ENCODE measurements at places on chromosomes 11 and 22.

DNA sequence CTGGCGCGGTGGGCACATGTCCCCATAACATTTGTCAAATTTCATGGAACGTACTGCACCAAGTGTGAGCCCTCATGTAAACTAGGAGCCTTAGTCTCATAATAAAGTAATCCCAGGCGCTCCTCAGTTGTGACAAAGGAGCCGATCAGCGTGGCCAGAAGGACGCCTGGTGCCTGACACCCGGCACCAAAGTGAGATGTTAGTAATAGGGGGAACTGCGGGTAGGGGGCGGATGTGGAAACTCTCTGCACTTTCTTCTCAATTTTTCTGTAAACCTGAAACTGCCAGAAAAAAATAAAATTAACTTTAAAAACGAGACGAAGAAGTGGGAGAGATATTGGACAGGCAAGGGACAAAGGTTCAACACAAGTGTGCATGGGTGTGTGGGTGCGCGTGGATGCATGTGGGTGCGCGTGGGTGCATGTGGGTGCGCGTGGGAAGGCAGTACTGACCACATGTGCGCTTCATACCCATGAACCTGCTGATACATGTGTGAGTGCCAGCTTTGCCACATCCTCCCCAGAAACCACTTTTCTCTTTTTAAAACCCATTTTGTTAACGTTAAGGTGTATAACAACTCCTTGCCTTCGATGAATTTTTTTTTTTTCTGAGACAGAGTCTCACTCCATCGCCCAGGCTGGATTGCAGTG is 55.4 kb upstream of the LINC01488 start:
- DNase-seq, result no peak

- DNase-seq, result peak; percentile 14
Measured at GRCh38 chr11:94325681-94326080, 21.3 kb downstream of the IZUMO1R start.

DNA sequence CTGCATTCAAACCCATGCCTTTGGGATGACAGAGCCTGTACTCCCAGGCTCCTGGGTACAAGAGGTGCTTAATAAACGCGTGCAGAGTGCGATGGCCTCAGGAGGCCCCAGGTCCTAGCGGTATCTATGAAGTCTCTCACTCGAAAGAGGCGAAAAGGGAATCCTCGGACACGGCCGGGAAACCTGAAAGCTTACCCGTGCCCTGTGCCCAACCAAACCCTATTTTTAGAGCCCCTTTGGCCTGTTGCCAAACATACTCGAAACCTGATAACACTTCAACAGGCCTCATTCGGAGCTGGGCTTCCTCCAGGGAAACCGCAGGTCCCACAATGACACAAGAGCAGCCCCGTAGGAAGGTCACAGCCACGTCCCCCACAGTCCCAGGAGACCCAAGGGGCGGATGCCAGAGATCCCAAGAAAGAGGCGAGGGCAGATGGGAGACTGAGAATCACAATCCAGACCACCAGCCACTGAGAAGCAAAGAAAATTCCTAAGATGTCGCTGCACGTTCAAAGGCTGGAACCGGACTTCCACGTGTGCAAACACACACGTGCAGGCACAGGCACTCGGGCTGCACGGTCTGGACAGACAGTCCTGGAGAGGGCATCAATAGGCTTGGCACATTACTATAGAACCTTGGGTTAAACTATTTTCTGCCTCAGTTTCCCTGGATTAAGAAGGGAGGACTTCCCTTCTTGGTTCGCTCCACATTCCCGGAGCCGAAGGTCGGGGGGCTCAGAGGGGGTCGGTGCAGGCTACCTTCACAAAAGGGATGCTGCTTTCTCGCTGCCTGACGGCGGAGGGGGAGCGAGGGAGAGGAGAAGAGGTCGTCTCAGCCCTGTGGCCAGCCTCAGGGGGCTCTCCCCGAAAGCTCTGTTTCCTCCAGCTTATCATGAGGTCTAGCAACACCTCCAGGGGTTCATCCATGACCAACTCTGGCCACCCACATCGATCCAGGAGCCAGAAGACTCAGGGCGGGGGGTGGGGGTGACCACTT is 8.2 kb downstream of the PDGFB start:
- DNase-seq, result no peak

DNA sequence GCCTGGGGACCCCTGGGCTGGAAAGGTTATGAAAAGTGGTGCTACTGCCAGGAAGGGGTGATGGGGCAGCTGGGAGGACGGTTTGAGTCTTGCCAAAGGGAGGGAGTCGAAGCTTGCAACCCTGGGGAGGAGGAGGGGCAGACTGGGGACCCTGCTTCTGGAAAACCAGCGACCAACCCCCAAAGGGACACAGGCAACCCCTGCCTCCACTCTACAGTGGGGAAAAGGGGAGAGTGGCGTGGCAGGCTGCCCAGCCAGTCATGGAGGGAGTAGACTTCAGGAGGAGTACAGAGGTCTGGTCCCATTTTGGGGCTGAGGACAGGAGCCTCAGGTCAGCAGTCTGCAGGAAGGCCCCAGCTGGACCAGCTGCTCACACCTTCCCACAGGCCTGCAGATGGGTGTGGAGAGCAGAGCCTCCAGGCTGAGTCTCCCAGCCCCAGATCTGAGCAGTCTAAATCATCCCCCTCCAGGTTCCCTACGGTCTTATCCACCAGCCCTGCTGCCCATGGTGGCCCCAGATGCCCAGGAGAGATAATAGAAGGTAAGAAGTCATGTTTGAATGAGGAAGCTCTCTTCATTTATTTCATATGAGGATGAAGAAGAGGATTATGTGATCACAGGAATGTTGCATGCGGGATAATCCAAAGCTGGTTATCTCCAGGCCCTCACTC is 3.3 kb downstream of the DDT start:
- DNase-seq, result no peak

DNA sequence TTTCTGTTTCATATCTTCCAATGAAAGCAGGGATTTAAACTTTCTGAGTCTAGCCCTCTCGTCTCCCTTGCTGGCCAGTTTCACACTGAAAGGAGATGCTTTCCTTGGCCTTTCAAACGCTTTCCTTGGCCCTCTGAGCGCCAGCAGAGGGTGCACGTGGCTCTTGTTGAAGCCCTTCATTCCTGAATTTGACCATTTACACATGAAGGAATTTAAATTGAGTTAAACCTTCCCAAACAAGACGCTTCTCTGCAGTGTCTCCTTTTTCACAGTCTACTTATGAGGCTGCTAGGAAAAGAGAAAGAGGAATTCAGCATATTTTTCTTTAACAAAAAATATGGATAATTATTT is 21.6 kb downstream of the NNMT start:
- no peak for DNase-seq

DNA sequence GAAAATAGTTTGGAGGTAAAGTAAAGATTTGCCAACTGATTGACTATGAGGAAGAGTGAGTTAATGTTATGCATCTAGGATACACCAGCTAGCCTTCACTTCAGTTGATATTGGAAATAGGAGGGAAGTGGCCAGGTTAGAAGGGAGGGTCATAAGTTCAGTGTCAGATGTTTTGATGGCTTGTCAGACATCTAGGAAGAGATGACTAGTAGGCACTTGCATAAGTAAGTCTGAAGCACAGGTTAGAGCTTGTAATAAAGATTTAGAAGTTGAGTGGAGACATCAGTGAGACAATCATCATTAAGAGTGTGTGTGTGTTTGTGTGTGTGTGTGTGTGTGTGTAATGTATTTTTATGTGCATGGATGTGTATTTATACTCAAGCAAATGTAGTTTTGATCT is 146.1 kb downstream of the OR4C45 start:
- no peak for DNase-seq

GRCh38 chr11:125449565-125449964 is 46.5 kb downstream of the FEZ1 start:
- no peak for DNase-seq

GRCh38 chr11:122365610-122366360 is 249.8 kb upstream of the BLID start:
- DNase-seq, result no peak

DNA sequence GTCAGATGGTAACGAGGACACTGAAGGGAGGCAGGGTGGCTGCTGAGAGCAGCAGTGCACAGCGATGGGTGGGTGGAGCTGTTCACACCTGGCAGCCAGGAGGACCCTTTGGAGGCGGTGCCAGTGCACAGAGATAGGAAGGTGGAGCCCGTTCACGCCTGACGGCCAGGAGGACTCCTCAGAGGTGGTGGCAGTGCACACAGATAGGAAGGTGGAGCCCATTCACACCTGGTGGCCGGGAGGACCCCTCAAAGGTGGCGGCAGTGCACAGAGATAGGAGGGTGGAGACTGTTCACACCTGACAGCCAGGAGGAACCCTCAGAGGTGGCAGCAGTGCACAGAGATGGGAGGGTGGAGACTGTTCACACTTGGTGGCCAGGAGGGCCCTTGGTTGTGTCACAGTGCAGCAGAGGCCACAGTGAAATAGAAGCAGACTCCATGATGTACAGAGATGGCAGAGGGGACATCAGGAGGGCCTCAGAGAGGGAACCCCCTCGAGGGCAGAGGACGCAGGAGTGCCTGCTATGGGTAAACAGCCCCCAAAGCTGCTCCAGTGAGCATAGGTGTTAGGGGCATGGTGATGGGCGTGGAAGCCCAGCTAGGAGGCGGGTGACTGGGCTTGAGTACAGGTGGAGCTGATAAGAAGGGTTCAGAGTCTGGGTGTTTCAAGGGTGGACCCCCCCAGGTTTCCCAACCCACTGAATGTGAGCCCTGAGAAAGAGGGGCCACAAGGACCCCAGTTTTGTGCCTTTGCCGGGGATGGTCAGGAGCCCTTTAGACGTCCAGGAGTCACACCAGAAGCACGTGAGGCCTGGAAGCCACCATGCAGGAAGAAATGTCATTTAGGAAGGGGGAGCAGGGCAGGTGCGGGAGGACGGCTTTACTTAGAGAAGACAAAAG is 566.7 kb downstream of the BRD1 start:
- DNase-seq, result no peak

GRCh38 chr11:18485913-18486528 is 30.4 kb downstream of the LDHAL6A start:
- no peak for DNase-seq

- no peak for DNase-seq
Measured at GRCh38 chr11:128497061-128497775, 90.1 kb downstream of the ETS1 start.

- no peak for DNase-seq
Measured at GRCh38 chr11:61773809-61774208, 18.6 kb downstream of the TMEM258 start.

DNA sequence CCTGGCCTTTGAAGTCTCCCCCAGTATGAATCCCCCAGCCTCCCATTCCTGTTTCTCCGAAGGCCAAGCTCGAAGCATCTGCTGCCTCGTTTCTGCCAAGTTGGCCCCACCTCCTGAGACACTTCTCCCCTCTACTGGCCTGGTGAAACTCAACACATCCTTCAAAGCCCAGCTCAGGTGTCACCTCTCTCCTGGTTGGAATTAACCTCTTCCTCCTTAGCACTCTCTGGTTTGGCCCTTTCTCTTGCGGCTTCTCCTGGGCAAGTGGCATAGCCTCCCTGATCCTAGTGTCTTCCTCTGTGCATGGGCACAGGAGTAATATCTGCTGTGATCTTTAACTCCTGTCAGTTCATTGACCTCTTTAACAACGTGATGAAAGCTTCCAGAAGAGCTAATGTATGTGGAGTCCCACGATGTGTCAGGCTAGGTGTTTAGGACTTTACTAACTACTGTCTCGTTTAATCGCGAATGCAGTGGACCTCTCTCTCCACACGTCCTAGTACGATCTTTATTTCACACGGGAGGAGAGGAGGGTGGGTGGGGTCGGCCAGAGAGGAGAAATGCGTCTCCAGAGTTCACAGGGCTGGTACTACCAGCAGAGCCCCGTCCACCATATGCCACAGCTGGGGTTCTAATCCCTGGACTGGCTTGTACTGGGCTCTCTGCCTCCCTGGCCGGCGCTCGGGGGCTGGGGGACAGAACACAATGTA is 826 bp upstream of the PTPRJ start:
- DNase-seq, result no peak

GRCh38 chr22:23609983-23610781 is 21.9 kb downstream of the DRICH1 start:
- DNase-seq, result no peak

GRCh38 chr11:118139578-118139977 is 13.0 kb downstream of the SCN4B start:
- DNase-seq, result no peak

DNA sequence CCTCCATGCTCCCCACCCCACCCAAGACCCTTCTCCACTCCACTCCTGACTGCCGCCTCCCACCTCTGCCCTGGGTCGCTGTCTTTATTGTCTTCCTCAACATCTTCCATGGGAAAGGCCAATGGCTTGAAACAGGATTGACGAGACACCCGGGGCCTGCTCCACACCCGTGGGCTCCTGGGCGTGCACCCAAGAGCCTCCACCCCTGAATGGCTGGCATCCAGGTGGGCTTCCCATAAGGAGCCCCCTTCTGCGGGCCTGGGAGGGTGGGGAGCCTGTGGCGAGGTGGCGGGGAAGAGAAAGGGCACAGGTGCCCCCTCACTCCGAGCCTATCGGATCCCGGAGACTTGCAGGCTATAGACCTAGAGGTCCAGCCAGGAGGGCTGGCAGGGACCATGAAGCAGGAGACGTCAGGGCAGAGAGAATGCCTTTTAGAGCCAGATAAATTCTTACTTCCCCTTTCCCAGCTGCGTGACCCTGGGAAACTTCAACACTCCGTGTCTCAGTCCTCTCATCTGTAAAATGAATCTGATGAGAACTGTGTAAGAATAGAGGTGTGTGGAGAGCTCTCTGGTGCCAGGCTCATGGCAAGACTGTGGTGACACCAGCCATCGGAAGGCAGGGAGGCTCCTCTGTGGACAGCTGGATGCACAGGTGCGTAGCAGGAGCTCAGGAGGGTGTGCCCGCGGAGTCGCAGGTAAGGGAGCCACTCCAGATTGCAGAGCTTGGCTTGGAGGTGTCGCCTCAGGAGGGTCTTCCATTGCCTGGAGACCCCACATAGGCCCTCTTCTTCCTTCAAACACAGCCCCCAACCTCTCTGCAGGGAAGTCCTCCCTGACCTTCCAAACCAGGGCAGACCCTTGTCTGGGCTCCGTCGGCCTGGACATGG is 53.9 kb downstream of the SMIM38 start:
- DNase-seq, result no peak
